Breast epithelium (tissue), 4 donors: ENCODE measurements at places on chromosomes 13 and 19. TPM values are rescaled to one million over a fixed set of nuclear protein-coding genes. Genes with fewer than 3 reads are reported as not detected.

- DNase-seq, result no peak
Observed at GRCh38 chr13:72005455-72005854, 138.5 kb upstream of the DACH1 start.

GRCh38 chr13:110363010-110363409 is 55.9 kb downstream of the COL4A2 start:
- DNase-seq, result no peak

DNA sequence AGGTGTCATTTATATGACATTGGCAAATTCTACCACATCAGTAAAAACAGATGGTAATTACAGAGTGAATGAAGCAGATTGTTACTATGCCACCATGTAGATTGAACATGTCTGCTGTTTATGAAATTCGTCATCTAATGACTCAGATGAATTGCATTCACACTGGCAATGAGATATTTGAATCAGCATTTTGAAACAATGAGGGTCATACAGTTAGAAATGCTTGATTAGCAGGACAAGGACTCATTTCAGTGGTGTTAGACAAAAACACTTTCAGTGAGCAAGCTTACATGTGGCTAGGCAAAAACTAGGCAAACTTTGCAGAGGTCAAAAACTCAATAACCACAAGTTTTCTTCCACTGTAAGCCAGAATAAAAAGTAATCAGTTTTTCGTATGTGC is 1165.0 kb downstream of the SLITRK1 start:
- no peak for DNase-seq

- DNase-seq, result no peak
Observed at GRCh38 chr13:27975564-27976361, 6.6 kb upstream of the CDX2 start.

GRCh38 chr19:15448778-15449619 is 757 bp downstream of the WIZ start:
- DNase-seq, result no peak

Gene LGALS4
- total RNA-seq, result 0.80 TPM

GRCh38 chr13:106118996-106119395 is 416.5 kb downstream of the EFNB2 start:
- no peak for DNase-seq

- no peak for DNase-seq
Observed at GRCh38 chr19:38149661-38150061, 74.4 kb downstream of the DPF1 start.

Gene DHDH
- total RNA-seq, result 0.96 TPM
